Osteoblast (primary cell): ENCODE measurements at places on chromosomes 12 and 14. TPM values are rescaled to one million over a fixed set of nuclear protein-coding genes. Genes with fewer than 3 reads are reported as not detected.

Gene ZNF84
- total RNA-seq: 28.9 and 30.0 TPM in 2 replicates

Gene DUSP6
- total RNA-seq: 28.6 and 30.0 TPM in 2 replicates

Gene RILPL2
- 5.1 and 5.3 TPM in 2 replicates for total RNA-seq

Gene ALX1
- total RNA-seq: not detected in 2 replicates

Gene SLCO1C1
- 0.36 TPM in 1 of 2 replicates, not detected in the other for total RNA-seq

Gene DAO
- not detected in 2 replicates for total RNA-seq

Gene TMPRSS12
- not detected in 2 replicates for total RNA-seq

Gene SERPINA3
- 2.7 and 5.1 TPM in 2 replicates for total RNA-seq

Gene LMNTD1
- not detected in 2 replicates for total RNA-seq

- DNase-seq: no peak
These were observed 18.9 kb downstream of the PPP1R13B start for GRCh38 chr14:103828315-103828967.

GRCh38 chr14:60133487-60133886, 31.7 kb downstream of the DHRS7 start:
- DNase-seq: no peak

GRCh38 chr12:120814903-120815429, 89.2 kb downstream of the SPPL3 start:
- no peak for DNase-seq

DNA sequence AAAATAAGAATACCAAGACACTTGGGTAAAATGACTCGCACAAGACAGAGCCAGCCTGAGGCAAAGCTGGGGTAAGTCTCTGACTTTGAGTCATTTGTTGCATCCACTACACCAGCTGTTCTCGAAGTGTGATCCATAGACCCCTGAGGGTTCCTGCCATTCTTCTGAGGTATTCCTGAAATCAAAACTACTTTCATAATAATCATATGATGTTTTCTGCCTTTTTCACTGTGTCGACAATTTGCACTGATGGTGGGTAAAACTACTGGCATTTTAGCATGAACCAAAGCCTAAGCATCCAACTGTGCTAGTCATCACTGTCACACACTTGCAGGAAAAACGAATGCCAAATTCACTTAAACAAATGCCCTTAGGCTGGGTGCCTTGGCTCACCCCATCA, 135.5 kb upstream of the FUT8 start:
- no peak for DNase-seq

DNA sequence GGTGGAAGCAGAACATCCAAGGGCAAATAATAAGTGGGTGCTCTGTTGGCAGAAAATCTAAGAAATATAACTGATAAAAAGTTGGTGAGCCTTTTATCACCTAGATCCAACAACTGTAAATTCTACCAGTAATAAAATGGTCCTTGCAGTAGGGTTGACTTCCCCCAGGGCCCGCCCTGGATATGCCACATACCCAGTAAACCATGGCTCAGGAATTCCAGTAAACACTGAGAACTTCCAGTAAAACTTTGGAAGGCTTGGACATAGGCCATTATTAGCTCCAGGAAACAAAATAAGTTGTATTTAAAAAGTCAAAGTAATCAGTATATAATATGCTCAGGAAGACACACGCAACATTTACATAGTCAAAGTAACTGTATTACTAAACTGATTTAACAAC, 402.2 kb downstream of the BCAT1 start:
- no peak for DNase-seq

GRCh38 chr12:4979737-4980136, 63.9 kb upstream of the KCNA5 start:
- DNase-seq: no peak

DNA sequence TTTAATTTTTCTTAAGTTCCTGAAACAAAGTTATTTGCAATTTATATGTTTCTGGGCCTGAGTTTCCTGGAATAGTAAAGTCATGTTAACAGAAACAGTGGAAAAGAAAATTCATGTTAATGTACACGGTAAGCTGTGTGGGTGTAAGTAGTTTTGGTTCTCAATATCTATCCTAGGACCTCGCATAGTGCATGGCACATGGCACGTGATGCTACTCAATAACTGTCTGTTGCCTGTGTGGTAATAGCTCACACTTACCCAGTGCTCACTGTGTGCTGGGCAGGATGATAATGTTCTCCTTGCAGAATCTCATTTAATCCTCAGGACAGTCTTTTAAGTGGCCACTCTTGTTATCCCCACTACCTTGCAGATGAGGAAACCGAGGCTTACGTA, 100.7 kb downstream of the DUSP16 start:
- no peak for DNase-seq

GRCh38 chr12:64120568-64120967, 101.5 kb downstream of the KICS2 start:
- DNase-seq: no peak

DNA sequence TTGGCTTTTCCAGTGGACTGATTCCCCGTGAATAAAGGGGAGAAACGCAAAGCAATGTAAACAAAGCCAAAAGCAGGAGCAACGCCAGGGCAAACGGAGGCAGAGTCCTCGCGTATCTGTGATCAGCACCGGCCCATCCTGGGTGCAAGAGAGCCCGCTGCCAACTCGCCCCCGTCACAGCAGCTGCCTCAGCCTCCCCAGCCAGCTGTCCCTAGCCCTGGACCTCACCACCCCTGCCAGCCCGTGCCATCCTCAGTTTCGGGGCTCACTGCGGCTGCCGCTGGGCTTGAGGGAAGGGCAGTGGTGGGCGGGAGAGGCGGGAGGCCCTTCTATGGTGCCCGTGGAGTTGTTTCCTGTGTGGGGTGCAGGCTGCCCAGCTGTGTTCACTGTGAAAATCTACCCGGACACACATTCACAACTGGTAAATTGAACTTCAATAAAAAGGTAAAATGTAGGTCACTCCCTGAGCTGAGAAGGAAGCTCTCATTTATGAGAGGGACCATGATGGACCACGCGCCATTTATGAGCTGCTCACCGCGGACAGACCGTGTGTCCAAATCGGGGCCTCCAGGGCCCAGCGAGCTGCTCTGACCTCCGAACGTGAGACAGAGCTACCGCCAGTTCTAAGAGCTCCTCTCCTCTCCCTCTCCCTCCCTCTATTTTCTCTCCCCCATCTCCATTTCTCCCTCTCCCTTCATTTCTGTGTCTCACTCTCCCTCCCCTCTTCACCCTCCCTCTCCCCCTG, 330.5 kb upstream of the SFSWAP start:
- no peak for DNase-seq

DNA sequence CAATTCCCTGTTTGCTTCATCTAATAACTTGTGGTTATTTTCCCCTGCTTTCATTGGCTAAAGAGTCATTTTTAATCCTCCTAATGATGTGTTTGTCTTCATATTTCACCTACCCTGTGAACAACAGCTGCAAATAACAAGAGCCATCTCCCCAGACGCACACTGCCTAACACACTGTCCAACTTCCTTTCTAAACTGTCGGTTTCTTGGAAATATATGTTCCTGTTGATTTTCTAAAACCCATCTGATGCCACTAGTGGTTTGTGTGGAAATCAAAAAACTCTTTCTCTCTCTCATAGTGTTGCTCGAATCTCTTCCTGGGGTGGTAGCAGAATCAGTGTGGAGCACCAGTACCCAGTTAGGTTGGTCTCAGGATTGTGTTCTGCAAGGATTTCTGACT, 226.9 kb downstream of the EPS8 start:
- no peak for DNase-seq

DNA sequence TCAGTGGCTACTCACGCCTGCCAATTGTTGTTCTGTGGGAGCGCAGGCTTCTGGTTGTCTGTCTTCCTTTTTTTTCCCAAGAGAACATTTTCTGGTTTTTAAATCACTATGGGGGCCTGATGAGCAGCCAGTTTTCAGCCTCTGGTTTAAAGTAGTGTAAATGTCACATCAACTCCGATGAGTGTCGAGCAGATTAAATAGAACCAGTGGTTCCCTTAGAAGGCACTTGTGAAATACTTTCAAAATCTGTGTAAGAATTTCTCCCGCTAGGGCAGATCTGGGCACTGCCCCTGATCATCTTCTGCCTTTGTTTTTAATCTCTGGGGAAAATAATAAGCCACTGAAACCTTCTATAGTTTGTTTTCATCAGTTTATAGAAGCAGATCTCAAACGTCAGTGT, 130.4 kb downstream of the PRIMA1 start:
- DNase-seq: no peak

DNA sequence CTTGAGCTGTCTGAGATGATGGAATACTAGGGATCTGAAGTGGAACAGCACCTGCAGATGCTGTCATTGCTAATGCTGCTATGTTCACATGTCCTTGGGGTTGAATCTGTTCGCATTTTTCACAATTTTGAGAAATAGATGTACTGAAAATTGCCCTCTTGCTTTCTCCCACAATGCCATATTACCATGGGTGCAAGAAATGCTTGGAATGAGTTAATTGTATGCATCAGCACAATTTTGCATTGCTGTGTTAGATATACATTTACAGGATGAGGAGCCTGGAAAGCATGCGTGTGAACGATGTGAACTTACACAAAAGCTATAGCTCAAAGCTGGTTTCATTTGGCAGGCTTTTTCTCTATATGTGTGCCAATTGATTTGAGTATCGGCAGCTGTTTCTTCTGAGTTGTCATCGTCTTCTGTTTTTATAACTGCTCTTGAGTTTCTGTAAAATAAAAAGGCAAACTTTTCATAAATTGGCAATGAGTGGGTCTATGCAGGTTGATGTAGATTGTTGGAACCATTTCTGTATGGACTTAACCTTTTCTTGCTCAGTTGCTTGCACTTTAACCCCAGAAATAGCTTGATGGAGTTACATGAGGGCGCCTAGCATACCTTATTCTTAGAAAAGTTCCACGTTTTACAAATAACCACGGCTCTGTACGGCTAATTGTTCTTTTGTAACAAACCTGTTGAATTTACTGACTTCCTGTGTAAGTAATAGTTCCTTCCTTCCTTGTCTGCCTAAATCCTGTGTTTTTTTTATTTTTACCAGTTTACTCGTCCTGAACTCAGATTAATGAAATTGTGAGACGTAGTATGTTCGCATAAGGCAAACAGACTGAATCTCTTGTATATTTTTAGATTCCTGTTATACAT, 105.9 kb downstream of the FGD4 start:
- DNase-seq: no peak

DNA sequence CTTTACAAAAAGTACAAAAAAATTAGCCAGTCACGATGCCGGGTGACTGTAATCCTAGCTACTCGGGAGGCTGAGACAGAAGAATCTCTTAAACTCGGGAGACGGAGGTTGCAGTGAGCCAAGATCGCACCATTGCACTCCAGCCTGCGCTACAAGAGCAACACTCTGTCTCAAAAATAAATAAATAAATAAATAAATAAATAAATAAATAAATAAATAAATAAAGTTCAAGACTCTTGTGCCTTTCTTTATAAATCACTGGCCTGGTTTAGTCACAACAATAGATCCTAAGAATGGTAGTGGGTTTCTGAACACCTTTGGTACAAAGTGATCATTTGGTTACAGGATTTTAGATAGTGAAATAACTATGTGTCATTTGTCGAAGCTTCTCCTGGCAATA, 46.1 kb downstream of the ARL1 start:
- DNase-seq: no peak

DNA sequence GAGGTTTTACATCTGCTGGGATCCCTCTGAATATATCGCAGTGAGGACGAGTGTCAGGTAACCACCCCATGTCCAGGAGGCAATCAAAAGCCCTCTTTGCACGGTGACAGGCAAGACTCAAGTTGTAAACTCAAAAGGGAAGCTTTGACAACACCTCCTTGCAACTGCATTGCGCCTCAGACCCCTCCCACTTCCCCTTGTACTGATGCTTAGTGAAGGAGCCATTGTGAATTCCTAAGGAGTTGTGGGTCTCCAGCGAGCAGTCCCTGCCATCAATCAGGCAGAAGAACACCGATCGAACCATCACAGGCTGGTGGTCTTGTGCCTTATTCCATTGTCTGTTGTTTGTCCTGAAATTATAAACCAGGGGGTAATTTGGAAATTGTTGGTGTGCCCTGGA, 112.6 kb downstream of the CCDC60 start:
- DNase-seq: no peak

DNA sequence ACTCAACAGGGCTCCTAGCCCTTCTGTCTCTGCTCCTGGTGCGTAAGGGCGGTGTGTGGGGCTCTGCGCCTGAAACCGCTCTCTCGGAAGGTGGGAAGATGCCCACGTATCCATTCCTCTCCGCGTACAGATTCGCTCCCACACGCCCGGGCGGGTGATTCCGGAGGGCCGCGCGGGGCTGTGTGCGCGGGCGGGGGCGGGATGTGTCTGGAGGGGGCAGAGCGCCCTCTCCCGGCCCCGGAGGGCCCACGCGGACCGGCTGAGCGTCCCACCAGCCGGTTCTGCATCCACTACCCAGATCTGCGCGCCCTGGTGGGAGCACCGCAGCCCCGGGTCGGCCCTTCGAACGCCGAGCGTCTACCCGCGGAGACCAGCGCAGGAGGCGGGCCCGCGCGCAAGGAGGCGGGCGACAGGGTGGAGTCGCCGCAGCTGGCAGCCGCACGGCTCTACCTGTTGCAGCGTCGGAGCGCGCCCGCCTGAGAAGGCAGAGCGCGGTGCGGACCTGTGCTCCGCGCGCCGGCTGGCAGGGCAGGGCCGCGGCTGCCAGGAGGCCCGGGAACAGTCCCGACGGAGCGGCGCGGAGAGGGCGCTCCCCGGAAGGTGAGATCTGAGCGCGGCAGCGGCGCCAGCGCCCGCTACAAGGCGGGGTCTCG, 1.4 kb upstream of the KCNK13 start:
- peak; percentile 96 for DNase-seq

GRCh38 chr12:97487470-97487869, 24.9 kb downstream of the RMST start:
- DNase-seq: no peak

DNA sequence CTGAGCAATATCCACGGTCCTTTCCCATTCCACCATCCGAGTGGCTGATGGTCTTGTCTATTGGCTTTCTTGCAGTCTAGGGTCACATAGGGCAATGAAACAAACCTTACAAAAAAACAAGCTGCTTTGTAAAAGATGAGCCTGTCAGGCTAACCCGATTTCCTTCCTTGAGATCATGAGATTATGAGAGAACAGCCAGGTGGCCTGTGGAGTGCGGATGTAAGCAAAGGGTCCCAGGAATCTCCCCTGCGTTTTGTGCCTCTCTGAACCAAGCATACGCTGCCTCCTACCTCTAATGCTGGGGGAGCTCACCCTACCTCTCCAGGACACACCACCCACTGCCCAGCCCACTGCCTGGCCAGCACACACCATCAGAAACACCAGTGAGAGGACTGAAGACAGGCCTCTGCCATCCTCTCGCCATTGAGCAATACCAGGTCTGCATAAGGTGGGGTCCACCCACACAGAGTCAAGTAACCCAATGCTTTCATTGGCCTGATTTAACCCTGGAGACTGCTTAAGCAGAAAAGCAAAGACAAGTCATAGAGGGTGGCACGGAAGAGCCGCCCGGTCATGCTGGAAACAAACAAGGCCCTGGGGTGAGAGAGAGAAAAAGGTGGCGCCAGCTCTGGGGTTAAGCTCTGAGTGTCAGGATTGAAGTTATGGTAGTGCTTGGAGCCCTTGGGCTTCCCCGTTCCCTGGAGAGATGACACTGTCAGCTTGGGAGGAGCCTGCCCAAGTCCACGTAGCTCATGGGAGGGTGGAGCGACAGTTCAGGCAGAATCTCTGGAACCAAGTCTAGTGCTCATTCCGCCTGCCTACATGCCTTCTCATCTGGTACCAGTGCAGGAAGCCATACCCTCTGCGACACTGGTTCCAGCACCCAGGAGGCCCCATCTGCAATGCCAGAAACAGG, 46.6 kb downstream of the CALM1 start:
- DNase-seq: no peak
